K562 (cell line): ENCODE measurements at places on chromosomes 13 and 19. TPM values are rescaled to one million over a fixed set of nuclear protein-coding genes. Genes with fewer than 3 reads are reported as not detected.

- H3K4me3 ChIP-seq: no peak overlapping the region
- no peak overlapping the region for H3K27ac ChIP-seq
- H3K27me3 ChIP-seq: no peaks in the 10 kb centered on the region
These were observed 31.0 kb downstream of the PAK4 start for GRCh38 chr19:39156326-39157230.

DNA sequence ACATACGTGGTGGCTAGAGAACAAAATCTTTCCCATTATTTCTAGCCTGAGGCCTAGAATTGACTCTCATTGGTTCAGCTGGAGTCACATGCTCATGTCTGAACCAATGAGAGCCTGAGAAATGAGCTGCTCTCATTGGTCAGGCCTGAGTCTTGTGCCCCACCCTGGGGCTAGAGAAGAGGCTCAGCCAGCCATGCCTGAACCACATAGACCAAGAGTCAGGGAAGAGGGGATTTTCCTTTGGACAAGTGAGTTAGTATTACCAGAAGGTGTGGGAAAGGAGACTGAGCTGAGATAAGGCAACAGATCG lies 6.9 kb downstream of the FXYD5 start:
- no peaks in the 10 kb centered on the region; the same call in 2 of the 3 replicates for H3K27me3 ChIP-seq
- peaks cover 100% of the 10 kb centered on the region for H3K36me3 ChIP-seq
- H3K4me3 ChIP-seq: no peak overlapping the region

- no peak overlapping the region for H3K4me3 ChIP-seq
- H3K36me3 ChIP-seq: no peaks in the 10 kb centered on the region
- peaks cover 23% of the 10 kb centered on the region for H3K4me1 ChIP-seq
- H3K27me3 ChIP-seq: no peaks in the 10 kb centered on the region
- DNase-seq: peak; percentile 52
These were observed 35.9 kb upstream of the ZSCAN5A start for GRCh38 chr19:56350416-56351045.

Gene ZNF350
- 2.0 and 2.9 TPM in 2 replicates for total RNA-seq

GRCh38 chr13:74066937-74067336 lies 67.3 kb downstream of the KLF12 start:
- no peak overlapping the region for H3K4me3 ChIP-seq
- no peak for DNase-seq
- H3K4me1 ChIP-seq: no peaks in the 10 kb centered on the region
- H3K27me3 ChIP-seq: no peaks in the 10 kb centered on the region
- no peaks in the 10 kb centered on the region for H3K36me3 ChIP-seq

- no peaks in the 10 kb centered on the region for H3K27me3 ChIP-seq
- no peak overlapping the region for H3K4me3 ChIP-seq
- no peaks in the 10 kb centered on the region for H3K36me3 ChIP-seq
These were observed 170.5 kb downstream of the SHISA2 start for GRCh38 chr13:25881136-25881926.

DNA sequence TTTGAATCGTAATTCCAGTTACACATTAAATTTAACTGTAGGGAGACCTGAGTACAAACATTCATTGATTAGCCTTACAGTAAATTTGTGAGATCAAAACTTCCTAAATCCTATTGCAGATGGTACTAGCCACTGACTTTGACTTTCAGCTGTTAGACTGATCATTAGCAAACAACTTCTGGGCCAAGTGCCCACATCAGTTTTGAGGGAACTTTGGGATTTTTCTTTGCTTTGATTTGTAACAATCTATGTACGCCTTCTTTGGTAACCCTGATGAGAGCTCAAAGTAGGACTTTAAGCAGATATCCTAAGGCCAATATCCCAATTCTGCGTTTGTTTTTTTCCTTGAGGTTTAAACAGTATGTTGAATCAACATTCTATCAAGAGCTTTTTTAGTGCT lies 131.5 kb downstream of the DLEU7 start:
- no peaks in the 10 kb centered on the region for H3K36me3 ChIP-seq
- no peak overlapping the region for H3K27ac ChIP-seq
- H3K27me3 ChIP-seq: no peaks in the 10 kb centered on the region; the same call in 2 of the 3 replicates
- no peak overlapping the region for H3K4me3 ChIP-seq
- H3K4me1 ChIP-seq: no peaks in the 10 kb centered on the region

Gene STRN4
- 79.2 and 82.7 TPM in 2 replicates for total RNA-seq

DNA sequence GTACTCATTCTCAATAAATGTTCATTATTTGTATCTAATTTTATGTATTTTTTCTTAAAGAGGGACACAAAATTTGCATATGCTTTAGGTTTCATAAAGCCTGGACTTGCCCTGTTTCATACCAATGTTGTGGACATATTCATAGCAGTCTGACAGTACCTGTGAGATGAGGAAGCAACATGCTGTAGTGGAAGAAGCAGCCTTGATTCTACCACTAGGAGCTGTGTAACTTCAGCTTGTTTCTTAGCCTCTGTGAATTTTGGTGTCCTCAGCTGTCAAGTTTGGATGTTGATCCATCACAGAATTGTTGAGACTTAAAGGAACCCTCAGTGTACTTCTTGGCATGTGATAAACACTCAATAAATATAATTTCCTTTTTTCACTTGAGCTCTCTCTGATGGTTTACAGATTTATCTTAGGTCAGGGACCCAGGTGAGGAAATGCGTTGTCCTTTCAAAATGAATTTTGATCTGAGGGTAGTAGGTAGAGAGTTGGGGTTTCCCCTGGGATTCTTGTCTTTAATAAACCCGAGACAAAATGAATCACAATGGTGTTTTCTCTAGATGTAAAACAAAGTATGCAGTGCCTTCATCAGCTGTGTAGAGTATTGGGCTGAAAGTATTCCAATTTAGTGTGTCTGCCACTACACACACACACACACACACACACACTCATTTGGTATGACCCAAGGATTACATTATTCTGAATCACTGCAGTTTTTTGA lies 152.1 kb downstream of the KCNRG start:
- H3K27me3 ChIP-seq: no peaks in the 10 kb centered on the region
- no peaks in the 10 kb centered on the region for H3K4me1 ChIP-seq
- H3K4me3 ChIP-seq: no peak overlapping the region
- H3K27ac ChIP-seq: no peak overlapping the region
- DNase-seq: no peak
- H3K36me3 ChIP-seq: no peaks in the 10 kb centered on the region

Gene ZNF180
- total RNA-seq: 6.3 and 7.5 TPM in 2 replicates

DNA sequence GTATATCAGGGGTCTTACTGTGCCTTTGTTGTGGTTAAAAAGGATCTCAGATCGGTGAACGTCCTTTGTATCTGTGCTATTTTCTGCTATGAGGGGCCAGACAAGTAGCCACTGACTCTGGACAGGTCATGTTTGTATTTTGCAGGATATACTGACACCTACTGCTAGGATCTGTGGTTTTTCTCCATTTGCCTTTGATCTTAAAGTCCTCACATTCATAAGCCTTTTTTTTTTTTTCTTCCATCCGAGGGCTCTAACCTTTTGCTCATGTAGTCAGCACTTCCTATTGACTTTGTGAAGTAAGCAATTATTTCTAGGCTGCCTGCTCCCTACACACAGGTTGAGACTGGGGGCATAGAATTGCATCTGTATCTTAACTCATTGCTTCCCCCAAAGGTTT lies 106.2 kb downstream of the SLITRK5 start:
- no peaks in the 10 kb centered on the region for H3K36me3 ChIP-seq
- no peak overlapping the region for H3K4me3 ChIP-seq
- H3K27ac ChIP-seq: no peak overlapping the region
- no peaks in the 10 kb centered on the region for H3K27me3 ChIP-seq

Gene LIN7B
- 9.2 and 9.6 TPM in 2 replicates for total RNA-seq

- no peaks in the 10 kb centered on the region for H3K36me3 ChIP-seq
- H3K27me3 ChIP-seq: no peaks in the 10 kb centered on the region
- DNase-seq: peak; percentile 14
- H3K4me1 ChIP-seq: peaks cover 2% of the 10 kb centered on the region
- peak overlapping the region; percentile 92 for H3K27ac ChIP-seq
- H3K4me3 ChIP-seq: peak overlapping the region; percentile 79
These were observed 718 bp downstream of the CDK8 start for GRCh38 chr13:26254583-26255111.

- DNase-seq: peak; percentile 47
- H3K27ac ChIP-seq: no peak overlapping the region
- H3K4me1 ChIP-seq: peaks cover 72% of the 10 kb centered on the region
- no peaks in the 10 kb centered on the region; the same call in 2 of the 3 replicates for H3K27me3 ChIP-seq
- H3K4me3 ChIP-seq: no peak overlapping the region
These were observed 1.1 kb upstream of the MAST1 start for GRCh38 chr19:12837225-12837624.

GRCh38 chr13:43574605-43575004 lies 212.2 kb downstream of the ENOX1 start:
- DNase-seq: no peak
- no peaks in the 10 kb centered on the region for H3K27me3 ChIP-seq
- H3K27ac ChIP-seq: no peak overlapping the region
- H3K36me3 ChIP-seq: no peaks in the 10 kb centered on the region

DNA sequence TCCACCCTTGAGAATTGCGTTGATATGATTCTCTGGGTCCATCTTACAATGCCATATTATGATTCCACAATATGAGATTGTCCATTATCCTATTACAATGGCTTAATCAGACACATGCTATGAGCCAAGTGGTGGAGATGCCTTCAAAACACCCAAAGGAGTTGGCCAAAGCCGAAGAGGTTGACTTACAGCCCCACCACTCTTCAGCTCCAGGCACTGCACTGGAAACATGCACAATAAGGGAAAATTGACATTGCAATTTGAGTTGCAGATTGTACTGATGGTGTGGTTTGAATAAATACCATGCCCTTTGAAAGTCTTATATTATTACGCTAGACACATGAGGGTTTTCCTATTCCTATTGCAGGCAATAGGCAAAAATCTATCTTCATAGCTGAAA lies 75.4 kb upstream of the TNFSF11 start:
- no peaks in the 10 kb centered on the region; the same call in 2 of the 3 replicates for H3K4me1 ChIP-seq
- no peak overlapping the region for H3K4me3 ChIP-seq
- H3K27ac ChIP-seq: no peak overlapping the region
- H3K27me3 ChIP-seq: no peaks in the 10 kb centered on the region
- no peaks in the 10 kb centered on the region for H3K36me3 ChIP-seq

DNA sequence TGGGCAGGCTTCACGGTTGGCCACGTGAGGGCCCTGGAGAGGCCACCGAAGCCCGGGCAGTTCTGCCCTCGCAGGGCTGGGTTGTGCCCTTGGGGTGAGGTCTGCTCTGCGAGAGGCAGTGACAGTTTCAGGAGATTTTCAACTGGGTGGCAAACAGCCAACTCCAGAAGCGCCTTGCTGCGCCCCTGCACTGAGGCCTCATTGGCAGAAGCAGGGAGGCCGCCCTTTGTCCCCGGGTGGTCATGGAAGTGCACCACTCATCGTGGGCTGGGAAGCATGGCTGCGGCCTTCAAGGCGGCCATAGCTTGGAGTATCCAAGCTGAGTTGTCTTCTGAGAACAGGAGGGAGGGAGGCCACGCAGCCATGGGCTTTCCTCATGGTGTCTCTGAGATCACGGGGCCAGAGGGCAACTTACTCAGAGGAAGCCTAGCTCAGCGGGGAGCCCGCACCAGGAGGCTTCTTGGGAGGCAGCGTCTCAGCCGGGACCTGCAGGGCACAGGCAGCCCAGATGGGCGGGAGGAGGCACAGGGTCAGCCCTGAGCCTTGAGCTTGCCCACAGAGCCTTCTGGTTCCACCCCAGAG lies 14.8 kb downstream of the PLEKHJ1 start:
- H3K27me3 ChIP-seq: no peaks in the 10 kb centered on the region
- H3K4me1 ChIP-seq: peaks cover 22% of the 10 kb centered on the region; the same call in 1 of the 2 replicates
- DNase-seq: no peak
- no peak overlapping the region for H3K4me3 ChIP-seq
- peaks cover 93% of the 10 kb centered on the region; the same call in 2 of the 3 replicates for H3K36me3 ChIP-seq

Gene ZNF345
- total RNA-seq: 1.4 and 1.6 TPM in 2 replicates

DNA sequence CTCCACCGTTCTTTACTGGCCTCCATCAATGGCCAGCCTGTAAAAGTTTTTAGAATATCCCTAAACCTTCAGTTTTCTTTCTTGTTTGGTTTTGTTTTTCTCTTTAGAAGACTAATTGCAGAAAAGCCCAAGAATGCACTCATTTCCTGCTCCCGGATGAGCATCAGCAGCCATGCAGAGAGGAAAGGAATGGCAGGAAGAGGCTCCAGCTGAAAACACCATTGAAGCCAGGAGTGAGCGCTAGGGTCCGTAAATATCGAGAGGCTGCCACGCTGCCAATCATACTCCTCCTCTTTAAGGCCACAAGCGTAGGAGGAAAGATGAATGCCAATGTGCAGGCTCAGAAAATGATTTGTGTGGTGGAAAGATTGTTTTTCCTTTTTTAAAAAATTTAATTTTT lies 57.4 kb upstream of the UBE2L5 start:
- H3K27me3 ChIP-seq: no peaks in the 10 kb centered on the region
- no peak overlapping the region for H3K4me3 ChIP-seq
- H3K36me3 ChIP-seq: no peaks in the 10 kb centered on the region
- peaks cover 19% of the 10 kb centered on the region for H3K4me1 ChIP-seq

DNA sequence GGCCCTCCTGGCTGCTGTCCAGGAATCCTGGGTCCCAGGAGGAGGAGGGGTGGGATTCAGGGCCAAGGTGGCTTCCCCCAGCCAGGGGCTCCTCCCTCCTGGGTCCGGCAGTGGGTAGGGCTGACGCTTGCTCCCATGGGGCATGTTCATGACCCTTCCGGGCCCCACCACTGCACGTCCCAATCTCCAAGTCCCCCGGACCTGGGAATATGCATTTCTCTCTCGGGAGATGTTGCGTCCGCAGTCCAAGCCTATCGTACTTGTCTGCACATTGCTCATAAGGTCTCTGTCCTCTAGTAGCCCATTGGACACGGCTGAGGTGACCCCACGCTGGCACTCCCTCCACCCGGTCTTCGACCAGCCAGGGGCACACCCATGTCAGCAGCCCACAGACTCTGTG lies 192.3 kb downstream of the TEX29 start:
- H3K4me3 ChIP-seq: no peak overlapping the region
- no peaks in the 10 kb centered on the region for H3K36me3 ChIP-seq
- no peak for DNase-seq
- peaks cover 38% of the 10 kb centered on the region for H3K27me3 ChIP-seq
- no peak overlapping the region for H3K27ac ChIP-seq

DNA sequence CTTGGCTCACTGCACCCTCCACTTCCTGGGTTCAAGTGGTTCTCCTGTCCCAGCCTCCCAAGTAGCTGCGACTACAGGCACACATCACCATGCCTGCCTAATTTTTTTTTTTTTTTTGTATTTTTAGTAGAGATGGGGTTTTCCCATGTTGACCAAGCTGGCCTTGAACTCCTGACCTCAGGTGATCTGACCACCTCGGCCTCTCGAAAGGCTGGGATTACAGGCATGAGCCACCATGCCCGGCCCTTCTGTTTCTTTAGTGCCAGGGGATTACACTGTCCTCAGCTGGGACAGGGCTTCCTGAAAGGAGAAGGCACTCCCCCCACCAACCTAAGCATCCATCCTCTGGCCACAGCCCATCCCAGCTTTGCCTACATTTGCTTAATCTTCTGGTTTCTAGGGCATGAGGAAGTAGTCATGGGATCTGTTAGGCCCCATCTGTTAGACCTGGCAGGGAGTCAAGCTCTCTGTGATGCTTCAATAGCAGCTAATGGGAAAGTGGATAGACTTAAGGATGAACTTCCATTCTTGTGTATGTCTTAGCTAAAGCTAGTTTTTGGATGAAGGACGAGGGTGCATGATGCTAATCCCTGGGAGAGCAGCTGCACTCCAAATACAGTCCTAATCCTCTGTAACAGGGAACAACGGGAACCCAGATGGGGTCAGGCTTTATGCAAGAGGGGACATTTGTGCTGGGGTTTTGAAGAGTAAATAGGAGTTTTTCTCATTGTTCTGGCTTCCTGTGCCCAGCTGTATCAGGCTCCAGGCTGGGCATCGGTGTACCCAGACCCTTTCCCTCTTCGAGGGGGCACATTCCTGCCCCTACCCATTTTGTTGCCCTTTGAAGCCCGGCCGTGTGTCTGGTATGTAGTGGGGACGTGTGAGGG lies 2.6 kb downstream of the VAV1 start:
- peaks cover 31% of the 10 kb centered on the region for H3K4me1 ChIP-seq
- no peak overlapping the region for H3K4me3 ChIP-seq
- H3K36me3 ChIP-seq: no peaks in the 10 kb centered on the region
- no peak overlapping the region for H3K27ac ChIP-seq

GRCh38 chr13:113034451-113035212 lies 65.6 kb downstream of the MCF2L start:
- no peaks in the 10 kb centered on the region for H3K36me3 ChIP-seq
- DNase-seq: peak; percentile 47
- H3K27me3 ChIP-seq: peaks cover 5% of the 10 kb centered on the region; the same call in 2 of the 3 replicates
- no peak overlapping the region for H3K4me3 ChIP-seq
- no peak overlapping the region for H3K27ac ChIP-seq
